ENCODE measurements at places on chromosomes 16 and 17. TPM values are rescaled to one million over a fixed set of nuclear protein-coding genes. Genes with fewer than 3 reads are reported as not detected.

DNA sequence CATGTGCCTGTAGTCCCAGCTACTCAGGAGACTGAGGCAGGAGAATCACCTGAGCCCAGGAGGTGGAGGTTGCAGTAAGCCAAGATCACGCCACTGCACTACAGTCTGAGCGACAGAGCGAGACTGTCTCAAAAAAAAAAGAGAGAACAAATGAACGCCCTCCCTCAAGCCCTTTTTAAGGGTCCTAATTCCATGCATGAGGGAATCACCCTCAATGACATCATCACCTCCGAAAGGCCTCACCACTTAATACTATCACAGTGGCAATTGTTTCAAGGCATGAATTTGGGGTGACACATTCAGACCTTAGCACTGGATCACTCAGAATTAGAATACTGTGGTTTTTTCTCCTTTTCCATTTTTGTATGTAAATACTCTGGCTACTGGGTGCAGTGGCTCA, 57.8 kb downstream of the CHD9NB start:
- no peaks in the 10 kb centered on the region for H3K4me1 ChIP-seq
- no peak for DNase-seq
- peaks cover 3% of the 10 kb centered on the region for H3K27me3 ChIP-seq
- no peak overlapping the region for H3K27ac ChIP-seq

DNA sequence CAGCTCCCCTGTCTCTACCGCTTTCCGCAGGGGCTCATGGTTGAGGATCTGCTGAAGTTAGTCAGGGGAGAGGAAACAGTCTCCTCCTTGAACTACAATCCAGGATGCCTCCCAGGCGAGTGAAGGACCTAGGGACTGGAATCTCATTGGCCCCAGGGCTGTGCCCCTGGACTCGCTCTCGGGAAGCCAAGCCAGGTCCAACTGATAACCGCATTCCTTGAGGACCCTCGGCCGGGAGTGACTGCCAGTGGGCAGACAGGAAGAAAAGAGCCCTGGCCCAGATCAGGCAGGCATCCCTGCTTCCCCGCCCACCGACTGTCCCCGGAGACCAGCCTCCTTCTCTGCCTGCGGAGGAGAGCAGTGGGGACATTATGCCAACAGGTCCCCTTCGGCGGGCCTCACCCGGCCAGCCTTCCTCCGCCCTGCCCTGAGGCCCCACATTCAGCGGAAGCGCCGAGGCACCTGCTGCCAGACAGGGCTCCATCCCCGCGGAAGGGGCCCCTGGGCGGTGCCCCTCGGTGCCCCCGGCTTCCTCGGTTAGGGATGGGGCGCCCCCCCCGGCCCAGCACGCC, 776 bp downstream of the LRRC75A start:
- no peaks in the 10 kb centered on the region for H3K36me3 ChIP-seq
- H3K27ac ChIP-seq, result no peak overlapping the region
- no peak for DNase-seq
- peaks cover 36% of the 10 kb centered on the region for H3K27me3 ChIP-seq
- H3K4me3 ChIP-seq, result peak overlapping the region; percentile 66
- H3K4me1 ChIP-seq, result peaks cover 18% of the 10 kb centered on the region

- no peak for DNase-seq
- peaks cover 66% of the 10 kb centered on the region for H3K36me3 ChIP-seq
- H3K27ac ChIP-seq, result no peak overlapping the region
- H3K4me1 ChIP-seq, result no peaks in the 10 kb centered on the region
- no peak overlapping the region for H3K4me3 ChIP-seq
Observed at GRCh38 chr17:80365983-80366382, 49.0 kb upstream of the ENDOV start.

GRCh38 chr17:17356931-17357270, 53.7 kb downstream of the NT5M start:
- no peaks in the 10 kb centered on the region for H3K36me3 ChIP-seq
- no peak overlapping the region for H3K4me3 ChIP-seq
- no peak overlapping the region for H3K27ac ChIP-seq
- DNase-seq, result no peak
- peaks cover 9% of the 10 kb centered on the region for H3K4me1 ChIP-seq

DNA sequence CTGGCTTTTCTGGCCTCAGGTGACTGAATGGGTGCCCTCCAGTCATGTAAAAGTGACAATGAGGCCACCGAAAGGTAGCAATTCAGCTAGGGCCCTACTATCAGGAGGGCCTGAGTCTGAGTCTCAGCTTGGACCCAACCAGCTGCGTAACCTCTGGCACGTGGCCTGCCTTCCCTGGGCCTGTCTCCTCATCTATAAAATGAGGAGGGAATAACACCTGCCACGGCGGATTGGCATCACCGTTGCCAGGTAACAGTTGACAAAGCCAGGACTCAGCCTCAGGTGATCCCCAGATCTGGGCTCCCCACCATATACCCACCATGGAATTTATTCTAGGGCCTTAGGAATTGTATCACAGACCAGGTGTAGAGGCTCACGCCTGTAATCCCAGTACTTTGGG, 217.1 kb downstream of the KATNIP start:
- DNase-seq, result no peak
- no peak overlapping the region for H3K4me3 ChIP-seq
- peaks cover 15% of the 10 kb centered on the region for H3K4me1 ChIP-seq
- no peaks in the 10 kb centered on the region for H3K27me3 ChIP-seq

- H3K36me3 ChIP-seq, result no peaks in the 10 kb centered on the region
- peaks cover 19% of the 10 kb centered on the region for H3K27me3 ChIP-seq
- no peak for DNase-seq
- H3K4me3 ChIP-seq, result no peak overlapping the region
Observed at GRCh38 chr17:27206447-27206846, 87.5 kb upstream of the WSB1 start.

SLC52A1 gene
- total RNA-seq, result not detected

LLGL2 gene
- total RNA-seq, result 2.4 TPM

CTRB2 gene
- not detected for total RNA-seq

TPSD1 gene
- total RNA-seq, result not detected

All from osteocyte (in vitro differentiated cells).